Sigmoid colon (tissue), 7 donors: ENCODE measurements at places on chromosomes 12 and 14. TPM values are rescaled to one million over a fixed set of nuclear protein-coding genes. Genes with fewer than 3 reads are reported as not detected.

The MLF2 gene
- total RNA-seq, result 159 TPM

The SLC5A8 gene
- not detected for total RNA-seq

The CMTM5 gene
- 1.8 TPM for total RNA-seq

The TEX52 gene
- total RNA-seq, result not detected

GRCh38 chr14:102503641-102504327, 5.8 kb downstream of the ANKRD9 start:
- DNase-seq, result no peak

DNA sequence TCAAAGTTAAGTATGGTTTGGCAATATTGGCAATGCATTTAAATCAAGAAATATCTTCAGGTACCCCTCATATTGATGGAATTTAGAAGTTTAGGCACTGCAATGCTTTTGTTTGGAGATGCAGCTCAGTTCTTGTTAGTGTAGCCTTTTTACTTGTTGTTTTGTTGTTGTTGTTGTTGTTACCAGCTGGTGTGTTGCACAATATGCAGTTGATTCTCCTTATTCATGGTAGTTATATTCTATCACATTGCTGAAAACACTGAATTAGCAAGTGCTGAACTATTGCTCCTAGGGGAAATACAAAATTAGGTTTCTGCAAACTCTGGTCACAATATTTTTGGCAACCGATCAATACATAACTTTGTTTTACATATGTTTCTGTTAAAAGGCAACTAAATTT, 34.8 kb downstream of the CCER1 start:
- no peak for DNase-seq

DNA sequence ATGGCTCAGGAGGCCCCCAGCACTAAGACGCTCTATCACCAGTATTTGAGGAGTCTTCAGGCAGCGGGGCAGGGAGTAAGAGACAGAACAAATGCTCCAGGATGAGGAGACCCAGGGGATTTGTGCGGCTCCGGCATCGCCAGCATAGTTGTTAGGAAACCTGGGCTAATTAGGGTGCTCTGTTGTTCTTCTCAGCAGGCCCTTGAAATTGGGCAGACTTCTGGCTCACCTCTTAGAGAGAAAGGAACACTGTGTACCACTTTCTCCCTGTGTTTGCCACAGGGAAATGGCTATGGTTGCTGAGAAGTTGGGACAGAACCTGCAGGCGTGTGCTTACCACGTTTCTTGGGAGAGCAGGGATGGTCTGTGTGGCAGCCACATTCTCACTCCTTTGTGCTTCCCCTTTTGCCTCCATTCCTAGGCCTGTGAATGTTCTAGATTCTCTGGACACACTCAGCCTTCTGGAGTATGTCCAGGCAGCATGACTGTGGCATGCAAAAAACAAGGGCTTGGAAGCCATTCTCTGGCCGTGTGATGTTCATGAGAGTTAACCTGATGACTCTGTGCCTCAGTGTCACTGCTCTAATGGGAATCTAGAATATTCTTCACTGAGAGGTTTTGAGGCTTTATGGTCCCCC, 109.0 kb downstream of the CHST11 start:
- peak; percentile 68 for DNase-seq

DNA sequence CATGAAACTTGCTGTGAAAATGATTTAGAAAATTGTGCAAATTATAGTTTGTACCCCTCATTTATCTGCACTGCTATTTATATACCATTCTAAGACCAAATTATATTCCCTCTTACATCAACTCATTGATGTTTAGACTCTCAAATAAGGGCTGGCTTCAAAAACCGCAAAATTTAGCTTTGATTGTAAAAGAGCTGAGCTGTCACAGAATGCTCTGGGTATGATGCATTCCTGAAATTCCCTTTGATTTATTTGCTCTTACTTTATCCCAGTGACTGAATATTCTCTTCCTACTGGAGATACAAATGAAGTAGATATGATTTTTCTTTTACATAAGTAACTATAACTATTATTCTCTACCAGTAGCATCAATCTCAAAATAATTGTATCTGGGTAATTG, 78.0 kb upstream of the TMTC2 start:
- DNase-seq, result no peak

DNA sequence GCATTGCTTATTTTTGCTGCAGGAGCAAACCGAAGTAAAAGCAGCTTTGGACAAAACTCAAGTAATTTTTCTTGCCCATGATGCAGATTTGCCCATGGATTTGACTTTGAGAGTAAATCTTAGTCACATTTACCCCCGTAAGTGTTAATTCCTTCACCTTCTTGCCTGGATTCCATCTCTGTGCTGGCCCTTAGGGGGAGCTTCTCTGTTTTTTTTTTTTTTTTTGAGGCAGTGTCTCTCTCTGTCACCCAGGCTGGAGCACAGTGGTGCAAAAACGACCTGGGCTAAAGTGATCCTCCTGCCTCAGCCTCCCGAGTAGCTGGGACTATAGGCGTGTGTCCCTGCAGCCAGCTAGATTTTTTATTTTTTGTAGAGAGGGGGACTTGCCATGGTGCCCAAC, 210.2 kb downstream of the FUT8 start:
- DNase-seq, result no peak

GRCh38 chr12:66852765-66853164, 173.9 kb upstream of the GRIP1 start:
- no peak for DNase-seq

GRCh38 chr14:75559451-75560222, 18.8 kb upstream of the FLVCR2 start:
- no peak for DNase-seq

- no peak for DNase-seq
Measured at GRCh38 chr14:79598339-79598738, 613.0 kb downstream of the DIO2 start.

DNA sequence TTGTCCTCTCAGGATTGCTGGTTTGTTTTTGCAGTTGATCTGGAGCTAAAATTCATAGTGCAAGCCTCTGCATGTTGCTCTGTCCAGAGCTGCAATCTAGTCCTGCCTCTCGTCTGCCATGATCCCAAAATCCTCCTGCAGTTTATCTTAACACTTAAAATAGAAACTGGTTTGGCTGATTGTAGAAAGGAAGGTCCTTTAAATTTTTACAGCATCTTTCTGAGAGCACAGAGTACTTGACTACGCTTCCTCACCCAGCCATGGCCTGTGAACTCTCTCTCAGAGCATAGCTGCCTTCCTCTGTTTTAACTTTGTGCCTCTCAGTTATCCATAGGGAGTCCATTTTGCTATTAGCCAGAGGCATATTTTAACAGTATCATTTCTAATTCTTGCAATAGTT, 877.1 kb downstream of the C12orf50 start:
- no peak for DNase-seq

DNA sequence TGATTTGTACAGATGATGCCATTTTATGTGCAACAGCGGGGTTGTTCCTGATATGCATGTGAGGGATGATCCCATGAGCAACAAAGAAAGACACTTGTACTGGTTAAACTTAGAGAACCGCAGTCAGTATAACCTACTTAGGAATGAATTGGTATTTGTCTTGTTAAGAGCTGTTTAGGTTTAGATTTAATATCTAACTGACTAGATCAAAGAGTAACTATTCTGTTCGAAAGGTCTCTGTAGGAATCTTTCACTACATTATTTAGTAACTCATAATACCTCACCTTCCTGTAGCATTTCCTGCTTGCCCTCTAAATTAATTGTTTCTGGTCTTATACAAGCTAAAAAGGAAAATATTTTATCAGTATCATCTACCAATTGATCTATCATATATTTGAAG, 350.4 kb downstream of the TRHDE start:
- DNase-seq, result no peak
